ENCODE measurements at places on chromosomes 2 and 18.

DNA sequence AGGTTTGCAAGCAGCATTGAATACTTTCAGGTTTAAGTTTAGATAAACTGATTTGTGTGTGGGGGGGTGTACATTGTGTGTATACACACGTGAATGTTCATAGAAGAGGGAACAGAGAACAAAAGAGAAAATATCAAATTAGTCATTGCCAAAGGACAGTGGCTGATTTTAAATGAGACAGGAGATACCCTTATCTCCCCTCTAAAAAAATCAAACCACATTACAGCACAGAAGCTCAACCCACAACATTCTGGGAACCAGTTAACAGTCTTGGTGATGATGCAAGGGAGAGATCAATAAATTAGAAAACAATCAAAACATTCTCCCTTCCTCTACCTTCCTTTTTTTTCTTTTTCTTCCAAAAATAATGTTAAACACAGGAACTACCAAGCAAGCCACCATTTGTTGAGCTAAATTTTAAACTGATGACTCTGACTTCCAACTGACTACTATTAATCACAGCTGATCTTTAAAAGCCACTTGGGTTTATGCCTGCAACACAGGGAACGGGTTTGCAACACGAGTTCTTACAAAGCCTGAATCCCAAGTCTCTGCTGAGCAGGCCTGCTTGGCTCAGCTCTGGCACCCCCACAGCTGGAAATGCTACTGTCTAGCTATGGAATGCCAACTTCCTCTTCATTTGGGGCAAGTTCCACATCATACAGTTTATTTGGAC, 119.2 kb upstream of the ACVR1C start:
- no peak for DNase-seq

DNA sequence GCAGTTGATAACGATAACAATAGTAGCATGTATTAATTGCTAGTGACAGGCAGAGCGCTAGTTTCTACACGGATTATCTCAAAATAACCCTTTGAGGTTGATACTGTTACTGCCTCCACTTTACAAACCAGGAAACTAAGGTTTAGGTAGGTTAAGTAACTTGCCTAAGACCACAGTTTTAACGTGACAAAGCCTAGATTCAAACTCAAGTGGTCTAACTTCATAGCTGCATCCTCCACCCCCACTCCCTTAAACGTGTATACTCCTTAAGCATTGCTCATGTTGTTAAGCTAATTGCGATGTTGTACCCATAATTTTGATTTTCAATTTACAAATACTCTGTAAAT, 1.2 kb downstream of the ME2 start:
- no peak for DNase-seq

GRCh38 chr2:48113767-48114166, 207.5 kb upstream of the FBXO11 start:
- DNase-seq, result no peak

- no peak for DNase-seq
Measured at GRCh38 chr2:161123531-161124030, 36.6 kb upstream of the TANK start.

DNA sequence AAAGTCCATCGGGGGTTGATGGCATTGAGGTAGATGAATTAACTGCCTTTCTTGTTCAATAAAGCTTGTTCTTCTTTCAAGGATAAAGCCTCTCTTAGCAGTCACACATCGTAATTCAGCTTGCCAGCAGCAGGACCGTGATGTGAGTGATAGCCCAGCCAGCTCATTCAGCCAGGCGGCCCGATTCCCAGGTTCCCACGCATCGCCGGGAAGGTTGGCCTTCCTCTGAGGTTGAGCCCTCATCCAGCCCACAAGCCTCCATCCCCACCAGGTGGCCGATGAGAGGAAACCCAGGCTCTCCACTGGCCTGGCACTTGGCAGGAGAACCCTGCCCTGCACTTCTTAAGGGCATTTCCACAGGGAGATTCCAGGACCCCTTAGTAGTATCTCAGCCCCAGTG, 4.7 kb downstream of the AGAP1 start:
- no peak for DNase-seq

DNA sequence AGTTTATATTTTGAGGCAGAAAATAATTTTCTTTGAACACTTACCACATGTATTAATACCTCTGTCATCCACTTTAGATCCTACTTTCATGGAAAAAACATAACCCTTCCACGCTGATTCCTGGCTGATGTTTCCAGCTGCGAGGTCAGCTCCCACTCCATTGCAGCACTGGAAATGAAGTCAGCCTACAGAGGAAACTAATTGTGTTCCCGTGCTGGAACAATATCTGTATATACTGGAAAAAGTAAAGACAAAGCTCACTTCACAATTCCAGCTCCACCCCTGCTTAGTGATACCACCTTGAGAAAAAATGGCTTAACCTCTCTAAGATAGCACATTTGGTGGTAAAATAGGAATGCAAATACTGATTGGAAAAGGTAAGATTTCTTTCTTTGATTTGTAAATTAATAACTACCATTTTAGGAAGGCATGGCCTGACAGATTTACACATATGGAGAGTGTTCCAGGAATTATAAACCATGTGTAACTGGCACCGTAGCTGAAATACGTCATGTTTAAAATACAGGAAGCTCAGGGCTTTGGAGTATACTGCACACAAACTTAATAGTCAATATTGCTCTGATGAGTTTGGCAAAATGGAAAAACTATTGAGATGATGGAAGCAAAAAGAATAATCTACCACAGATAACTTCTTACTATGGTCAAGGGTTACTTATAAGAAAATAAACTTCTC, 90.0 kb downstream of the TRIB2 start:
- no peak for DNase-seq

DNA sequence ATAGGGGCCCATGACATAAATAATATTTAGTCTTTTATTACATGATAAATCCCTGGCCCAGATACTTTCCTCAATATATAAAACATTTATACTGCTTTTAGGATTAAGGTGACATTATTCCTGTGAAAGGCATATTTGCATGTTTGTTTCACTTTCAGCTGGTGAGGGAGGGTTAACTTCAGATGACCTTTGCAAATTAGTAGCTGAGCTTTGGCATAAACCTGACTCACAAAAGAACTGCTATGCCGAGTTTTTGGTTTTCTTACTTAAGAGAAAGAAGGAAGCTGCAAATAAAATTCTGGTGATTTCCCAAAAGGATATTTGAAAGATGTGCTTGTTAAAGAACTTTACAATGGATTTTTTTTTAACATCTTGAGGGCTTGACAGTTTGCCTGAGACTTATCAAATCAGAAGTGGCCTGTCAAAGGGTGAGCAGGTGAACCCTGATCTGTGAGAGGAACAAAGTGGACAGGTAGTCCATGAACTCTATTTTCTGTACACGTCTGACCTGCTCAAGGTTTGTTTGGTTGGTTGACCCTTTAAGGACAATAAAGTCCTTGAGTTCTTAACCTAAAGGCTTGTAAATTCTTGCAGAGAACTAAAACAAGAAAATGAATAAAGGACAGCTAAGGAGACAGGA, 93.5 kb downstream of the FAM124B start:
- DNase-seq, result no peak

GRCh38 chr2:187552828-187553681, 1.2 kb downstream of the TFPI start:
- DNase-seq, result no peak

- no peak for DNase-seq
Measured at GRCh38 chr2:209471037-209471436, 47.2 kb downstream of the MAP2 start.

- DNase-seq, result no peak
Measured at GRCh38 chr18:63701952-63702351, 808 bp upstream of the SERPINB11 start.

GRCh38 chr2:80858965-80859364, 554.4 kb upstream of the LRRTM1 start:
- no peak for DNase-seq

- no peak for DNase-seq
Measured at GRCh38 chr18:27004056-27004829, 138.7 kb upstream of the AQP4 start.

DNA sequence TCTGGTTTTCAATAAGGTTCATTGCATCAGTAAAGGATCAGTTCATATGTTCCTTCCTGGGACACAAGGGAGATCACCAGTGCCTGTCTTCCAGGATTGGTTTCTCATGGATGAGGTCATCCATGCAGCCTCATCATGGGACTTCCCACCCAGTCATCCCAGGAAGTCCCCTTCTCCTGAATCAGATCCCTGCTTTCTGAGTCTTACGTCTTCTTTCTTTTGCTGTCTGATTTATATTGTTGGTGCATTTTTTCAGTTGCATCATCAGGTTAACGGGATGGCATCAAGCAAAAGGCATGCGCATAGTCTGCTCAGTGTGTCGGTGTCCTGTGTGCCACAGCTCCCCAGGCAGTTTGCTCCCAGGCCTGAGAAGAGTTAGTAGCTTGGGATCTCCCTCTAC, 105.9 kb downstream of the SOX11 start:
- no peak for DNase-seq

GRCh38 chr2:232779934-232780333, 3.6 kb upstream of the KCNJ13 start:
- no peak for DNase-seq

DNA sequence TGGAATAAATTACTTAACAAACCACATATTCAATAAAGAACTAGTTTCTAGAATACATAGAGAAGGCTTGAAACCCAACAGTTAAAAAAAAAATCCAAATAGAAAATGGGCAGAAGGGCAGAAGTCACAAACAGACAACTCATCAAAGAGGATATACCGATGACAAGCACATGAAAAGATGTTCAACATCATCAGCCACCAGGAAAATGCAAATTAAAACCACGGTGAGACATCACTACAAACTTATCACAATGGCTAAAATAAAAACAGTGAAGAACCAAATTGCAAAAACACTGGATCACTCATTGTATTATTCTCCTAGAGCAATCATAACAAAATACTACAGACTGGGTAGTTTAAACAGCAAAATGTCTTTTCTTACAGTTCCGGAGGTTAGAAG, 14.5 kb downstream of the SESTD1 start:
- no peak for DNase-seq

- no peak for DNase-seq
Measured at GRCh38 chr18:76806301-76806700, 16.1 kb upstream of the ZNF236 start.

DNA sequence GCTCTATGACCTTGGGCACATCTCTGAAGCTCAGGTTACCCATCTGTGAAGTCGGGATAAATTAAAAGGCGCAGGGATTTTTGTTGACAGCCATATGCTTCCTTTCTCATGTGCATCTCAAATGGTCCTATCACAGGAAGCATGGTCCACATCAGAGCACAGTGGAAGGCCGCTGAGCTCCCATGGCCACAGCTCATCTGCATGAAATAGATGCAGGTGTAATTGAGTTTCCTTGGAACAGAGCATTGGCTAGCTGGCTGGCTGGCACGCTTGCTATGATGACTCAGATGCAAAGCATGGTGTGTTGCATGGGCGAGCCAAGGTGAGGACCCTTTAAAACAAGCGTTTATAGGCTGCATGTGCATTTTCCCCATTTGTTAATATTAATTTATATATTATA, 79.3 kb downstream of the TXNL1 start:
- DNase-seq, result no peak

Data from CD4-positive, CD25-positive, alpha-beta regulatory T cell (primary cell).